ENCODE measurements at places on chromosomes 1 and 21.

DNA sequence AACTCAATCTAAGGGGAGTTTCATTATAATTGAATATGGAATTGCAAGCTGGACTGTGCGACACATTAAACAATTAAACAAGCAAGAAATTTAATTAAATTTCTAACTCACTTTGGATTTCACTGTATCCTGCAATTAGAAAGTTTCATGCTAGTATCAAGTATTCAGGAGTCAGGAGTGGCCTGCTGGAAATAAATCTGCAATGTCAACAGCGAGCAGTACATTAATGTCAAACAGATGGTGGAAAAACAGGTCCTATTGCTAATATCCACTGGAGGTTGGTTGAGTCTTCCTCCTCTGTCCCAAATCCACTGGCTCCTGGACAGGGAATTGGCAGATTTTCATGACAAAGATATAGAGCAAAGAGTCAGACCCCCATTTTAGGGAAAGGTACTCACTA lies 237.1 kb downstream of the VAV3 start:
- DNase-seq, result no peak

- no peak for DNase-seq
Observed at GRCh38 chr1:214141486-214141885, 139.5 kb upstream of the SMYD2 start.

DNA sequence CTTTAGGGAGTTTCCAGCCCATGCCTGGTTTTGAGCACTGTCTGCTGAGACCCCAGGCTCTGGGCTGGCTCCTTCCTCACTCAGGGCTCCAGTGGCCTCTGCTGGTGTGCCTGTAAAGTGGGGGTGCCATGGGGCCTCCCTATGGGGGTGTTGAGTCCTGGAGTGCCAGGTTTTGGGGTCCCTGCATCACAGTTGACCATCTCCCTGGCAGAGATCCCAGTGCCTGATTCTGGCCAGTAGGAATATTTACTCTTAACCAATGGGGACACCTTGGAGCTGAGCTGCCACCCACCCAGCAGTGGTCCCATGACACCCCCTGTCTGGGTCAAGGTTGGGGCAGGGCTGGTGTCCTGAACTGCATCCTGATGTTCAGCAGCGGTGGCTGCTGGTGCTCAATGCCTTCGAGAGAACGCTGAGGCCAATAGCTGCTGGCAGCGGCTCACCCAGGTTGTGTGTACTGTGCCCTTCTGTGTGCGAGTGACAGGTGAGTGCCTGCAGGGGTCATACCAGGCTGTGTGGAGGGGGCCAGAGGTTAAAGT lies 9.6 kb upstream of the ZNF669 start:
- no peak for DNase-seq

DNA sequence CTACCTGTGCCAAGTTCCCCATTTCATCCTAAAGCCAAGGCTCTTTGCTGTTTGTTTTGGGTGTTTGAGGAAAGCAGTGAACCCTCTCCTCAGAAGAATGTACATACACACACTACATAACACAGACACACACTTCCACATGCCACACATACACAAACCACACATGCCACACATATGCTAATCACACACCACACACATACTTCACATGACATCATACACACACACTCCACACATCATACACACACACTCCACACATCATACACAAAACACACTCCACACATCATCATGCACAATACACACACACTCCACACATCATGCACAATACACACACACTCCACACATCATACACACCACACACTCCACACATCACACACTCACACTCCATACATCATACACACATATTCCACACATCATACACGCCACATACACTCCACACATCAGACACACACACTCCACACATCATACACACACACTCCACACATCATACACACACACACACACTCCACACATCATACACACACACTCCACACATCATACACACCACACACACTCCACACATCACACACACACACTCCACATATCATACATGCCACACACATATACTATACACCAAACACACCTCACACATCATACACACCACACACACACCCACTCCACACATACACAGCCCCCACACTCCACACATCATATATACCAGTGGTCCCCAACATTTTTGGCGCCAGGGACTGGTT lies 22.7 kb upstream of the ZNF436 start:
- no peak for DNase-seq

GRCh38 chr1:22318279-22318981 lies 133.2 kb upstream of the ZBTB40 start:
- peak; percentile 52 for DNase-seq

DNA sequence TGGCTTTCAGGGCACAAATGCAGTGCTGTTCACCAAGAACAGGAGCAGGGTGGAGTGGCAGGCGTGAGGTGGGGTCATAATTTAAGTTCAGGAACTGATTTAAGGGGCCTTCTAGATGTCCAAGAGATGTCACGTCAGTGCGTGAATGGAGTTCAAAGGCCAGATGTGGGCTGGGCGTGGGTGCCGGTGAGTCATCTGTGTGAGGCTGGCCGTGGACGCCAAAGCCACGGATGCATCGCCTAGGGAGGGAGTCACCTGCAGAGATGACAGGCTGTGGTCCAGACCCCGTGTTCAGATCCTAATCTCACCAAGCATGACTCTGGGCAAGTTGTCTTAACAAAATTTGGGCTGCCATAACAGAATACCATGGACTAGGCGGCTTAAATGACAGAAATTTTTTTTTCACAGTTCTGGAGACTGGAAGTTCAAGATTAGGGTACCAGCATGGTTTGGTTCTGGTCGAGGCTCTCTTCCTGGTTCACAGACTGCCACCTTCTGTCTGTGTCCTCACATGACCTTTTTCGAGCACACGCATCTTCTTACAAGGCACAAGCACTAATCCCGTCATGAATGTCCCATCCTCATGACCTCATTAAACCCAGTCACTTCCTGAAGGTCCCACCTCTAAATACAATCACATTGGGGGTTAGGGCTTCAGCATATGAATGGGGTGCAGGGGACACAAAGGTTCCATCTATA lies 109.6 kb downstream of the PRDM2 start:
- no peak for DNase-seq

- no peak for DNase-seq
Observed at GRCh38 chr1:205715628-205716027, 34.4 kb downstream of the NUCKS1 start.

- DNase-seq, result no peak
Observed at GRCh38 chr1:8670371-8670818, 147.0 kb downstream of the RERE start.

All from NT2/D1 (cell line).